Naive thymus-derived CD4-positive, alpha-beta T cell (primary cell): ENCODE measurements at places on chromosomes 5 and 9. TPM values are rescaled to one million over a fixed set of nuclear protein-coding genes. Genes with fewer than 3 reads are reported as not detected.

DNA sequence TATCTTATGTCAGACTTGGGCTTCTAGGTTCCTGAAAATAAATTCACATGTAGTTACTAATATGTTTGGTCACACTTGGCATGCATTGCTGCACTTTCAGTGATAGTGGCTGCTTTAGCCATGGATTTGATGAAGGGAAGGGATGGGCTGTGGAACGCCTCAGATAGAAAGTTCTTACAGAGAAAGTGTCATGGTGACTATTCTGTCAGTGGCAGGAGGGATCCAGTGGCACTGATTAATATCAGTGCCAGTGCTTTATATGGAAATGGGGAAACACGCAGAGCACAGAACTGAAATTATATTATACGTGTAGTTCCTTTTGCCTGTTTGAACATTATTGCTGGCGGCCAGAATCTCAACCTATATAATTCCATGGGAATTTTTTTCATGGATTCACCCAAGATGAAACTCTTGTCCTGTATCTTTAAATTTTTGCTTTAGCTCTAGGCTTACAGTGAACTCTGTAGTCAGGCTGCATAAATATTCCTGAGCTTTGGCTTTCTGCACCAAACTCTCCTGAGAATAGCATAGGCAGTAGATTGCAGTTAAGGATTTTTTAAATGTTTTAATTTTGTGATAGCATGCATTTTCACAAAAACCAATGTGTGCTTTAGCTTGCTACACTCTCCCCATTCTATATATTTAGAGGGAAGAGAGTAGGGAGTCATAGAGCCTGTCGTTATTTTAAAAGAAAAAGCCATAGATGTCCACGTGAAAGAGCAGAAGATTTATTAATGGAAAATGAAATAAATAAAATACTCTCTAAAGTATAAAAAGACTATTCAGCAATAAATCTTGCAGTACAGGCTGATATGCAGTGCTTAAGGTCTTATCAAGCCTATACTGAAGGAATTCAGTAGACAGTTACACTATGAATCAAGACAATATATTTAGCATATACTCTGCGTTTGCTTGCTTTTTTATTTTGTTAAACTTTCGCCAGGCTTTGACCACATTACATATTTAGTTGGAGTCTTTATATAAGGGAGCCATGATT lies 98.7 kb downstream of the EDIL3 start:
- H3K36me3 ChIP-seq: no peaks in the 10 kb centered on the region
- H3K4me1 ChIP-seq: no peaks in the 10 kb centered on the region
- DNase-seq: no peak
- H3K27ac ChIP-seq: no peak overlapping the region

- H3K4me3 ChIP-seq: no peak overlapping the region
- no peak for DNase-seq
- no peaks in the 10 kb centered on the region for H3K27me3 ChIP-seq
Observed at GRCh38 chr9:127452691-127453090, 1.4 kb downstream of the LRSAM1 start.

- H3K27me3 ChIP-seq: no peaks in the 10 kb centered on the region
- H3K4me1 ChIP-seq: no peaks in the 10 kb centered on the region
- H3K27ac ChIP-seq: peak overlapping the region; percentile 58
Observed at GRCh38 chr5:81147886-81148571, 85.1 kb upstream of the CKMT2 start.

Gene ADAMTS6
- 4.5 TPM for total RNA-seq

DNA sequence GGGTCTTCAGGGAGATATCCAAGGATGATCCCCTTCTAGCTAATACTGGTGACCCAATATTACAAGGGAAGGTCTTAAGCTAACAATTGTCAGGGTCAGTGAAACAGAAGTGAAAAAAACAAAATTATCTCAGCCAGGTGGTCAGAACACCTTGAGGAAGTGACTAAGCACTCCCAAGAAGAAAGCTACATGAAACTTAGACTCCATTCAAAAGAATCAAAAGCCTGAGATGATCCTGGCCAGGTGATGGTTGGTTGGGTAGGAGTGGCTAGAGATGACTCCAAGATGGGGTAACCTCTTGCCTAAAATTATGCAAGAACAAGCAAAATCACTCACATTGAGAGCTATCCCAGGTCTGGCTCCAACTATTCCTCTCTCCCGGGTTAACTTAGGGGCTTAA lies 5.4 kb downstream of the VCP start:
- H3K36me3 ChIP-seq: peaks cover 35% of the 10 kb centered on the region
- no peak for DNase-seq
- no peak overlapping the region for H3K27ac ChIP-seq
- no peaks in the 10 kb centered on the region for H3K27me3 ChIP-seq
- no peak overlapping the region for H3K4me3 ChIP-seq
- peaks cover 22% of the 10 kb centered on the region for H3K4me1 ChIP-seq

GRCh38 chr5:9529041-9529480 lies 16.8 kb downstream of the SEMA5A start:
- H3K27ac ChIP-seq: no peak overlapping the region
- no peak for DNase-seq
- H3K27me3 ChIP-seq: no peaks in the 10 kb centered on the region
- no peak overlapping the region for H3K4me3 ChIP-seq
- H3K4me1 ChIP-seq: no peaks in the 10 kb centered on the region

Gene LEAP2
- 9.9 TPM for total RNA-seq

Gene FGD3
- 329 TPM for total RNA-seq

GRCh38 chr5:170067152-170067551 lies 38.5 kb upstream of the FOXI1 start:
- no peak overlapping the region for H3K4me3 ChIP-seq
- DNase-seq: no peak
- H3K27ac ChIP-seq: no peak overlapping the region
- H3K36me3 ChIP-seq: peaks cover 18% of the 10 kb centered on the region

DNA sequence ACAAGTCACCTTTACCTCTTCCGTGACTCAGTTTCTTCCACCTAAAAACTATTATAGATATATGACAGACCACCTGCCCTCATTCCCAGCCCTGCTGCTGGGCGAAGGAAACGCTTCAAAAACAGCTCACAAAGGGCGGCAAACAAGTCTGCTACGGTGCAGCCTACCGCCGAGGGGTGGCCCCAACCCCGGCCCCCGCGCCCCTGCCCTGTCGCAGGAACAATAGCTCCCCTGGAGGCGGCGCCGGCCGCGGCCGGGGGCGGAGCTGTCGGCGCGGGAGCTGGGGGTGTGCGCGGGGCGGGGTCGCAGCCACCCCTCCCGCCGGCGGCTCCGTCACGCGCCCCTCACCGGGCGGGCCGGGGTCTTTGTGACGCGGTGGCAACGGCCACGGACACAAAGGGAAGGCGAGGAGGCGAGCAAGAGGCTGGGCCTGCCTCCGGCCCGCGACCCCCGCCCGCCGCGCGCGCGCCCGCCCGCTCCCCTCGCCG lies at the start of gene TMEFF1:
Gene TMEFF1, plus strand, starts transcription at position 362 of the 488 bp plus-strand sequence. CDS start 396 bp downstream, outside the sequence.
- H3K27ac ChIP-seq: no peak within 1 kb of the TSS
- peak within 1 kb of the TSS; percentile 35 for H3K4me3 ChIP-seq
- no peaks in the 10 kb centered on the region for H3K4me1 ChIP-seq
- no peaks in the 10 kb centered on the region for H3K27me3 ChIP-seq
- no peaks in the 10 kb centered on the region for H3K36me3 ChIP-seq

Gene EGFLAM
- total RNA-seq: not detected in 2 replicates

GRCh38 chr5:135127439-135128240 lies 93.6 kb upstream of the PITX1 start:
- H3K4me1 ChIP-seq: no peaks in the 10 kb centered on the region
- no peak for DNase-seq
- H3K27me3 ChIP-seq: no peaks in the 10 kb centered on the region
- H3K27ac ChIP-seq: no peak overlapping the region
- no peaks in the 10 kb centered on the region for H3K36me3 ChIP-seq

Gene SCAI
- total RNA-seq: 23.9 TPM

DNA sequence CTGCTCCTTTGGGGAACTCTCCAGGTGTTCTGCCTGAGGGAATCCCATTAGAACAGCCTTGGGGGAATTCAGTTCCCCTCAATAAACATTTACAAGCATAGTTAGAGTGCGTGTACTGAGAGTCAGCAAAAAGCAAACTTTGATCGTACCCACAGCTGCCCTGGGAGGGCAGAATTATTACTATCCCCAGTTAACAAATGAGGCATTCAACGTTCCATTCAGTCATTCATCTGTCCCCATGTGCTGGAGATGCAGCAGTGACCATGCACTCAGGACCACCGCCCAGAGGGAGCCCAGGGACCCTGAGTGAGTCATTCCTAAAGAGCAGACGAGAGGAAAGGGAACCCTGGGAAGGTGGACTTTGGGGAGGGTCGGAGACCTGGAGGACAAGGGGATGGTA lies 19.1 kb upstream of the TTLL11 start:
- no peak for DNase-seq
- no peak overlapping the region for H3K4me3 ChIP-seq
- no peak overlapping the region for H3K27ac ChIP-seq
- no peaks in the 10 kb centered on the region for H3K4me1 ChIP-seq

Gene RNF183
- total RNA-seq: not detected

DNA sequence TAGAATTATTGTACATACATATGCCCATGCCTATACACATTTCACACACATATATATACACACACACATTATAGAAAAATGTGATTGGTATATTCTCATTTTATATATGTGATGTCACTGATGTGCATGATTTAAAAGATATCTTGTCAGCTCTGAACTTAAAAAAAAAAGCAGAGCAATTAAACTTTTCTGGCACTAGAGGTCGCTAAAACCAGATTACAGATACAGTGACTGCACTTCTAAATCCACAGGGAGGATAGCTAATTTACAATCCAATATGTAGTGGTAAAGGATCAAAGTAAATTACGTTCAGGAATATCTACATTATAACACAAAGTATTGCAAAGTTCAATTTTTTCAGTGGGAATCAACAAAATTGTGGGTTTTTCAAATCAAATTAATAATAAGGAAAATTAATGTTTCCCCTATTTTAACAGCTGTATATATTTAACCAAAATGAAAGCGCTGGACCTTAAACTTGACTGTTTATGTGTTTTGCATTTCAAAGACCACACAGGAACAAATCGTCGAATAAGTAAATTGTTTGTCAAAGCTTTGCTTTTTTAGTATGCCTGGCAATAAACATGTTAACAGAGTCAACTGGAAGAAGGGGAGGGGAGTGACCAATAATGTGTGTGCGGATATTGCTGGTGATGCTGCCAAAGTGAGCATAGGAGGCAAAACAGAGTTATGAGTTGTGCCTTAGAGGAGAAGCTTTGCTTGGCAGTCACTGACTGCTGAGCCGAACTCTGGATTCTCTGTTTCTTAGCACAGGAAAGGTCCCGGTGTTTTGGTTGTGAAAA lies 1201.4 kb upstream of the C9orf72 start:
- H3K4me1 ChIP-seq: no peaks in the 10 kb centered on the region
- no peaks in the 10 kb centered on the region for H3K36me3 ChIP-seq
- DNase-seq: no peak
- no peak overlapping the region for H3K4me3 ChIP-seq
- H3K27me3 ChIP-seq: no peaks in the 10 kb centered on the region
- no peak overlapping the region for H3K27ac ChIP-seq

- H3K4me3 ChIP-seq: no peak overlapping the region
- no peak overlapping the region for H3K27ac ChIP-seq
- DNase-seq: no peak
- no peaks in the 10 kb centered on the region for H3K36me3 ChIP-seq
Observed at GRCh38 chr9:124260769-124261603, 3.2 kb downstream of the NEK6 start.

DNA sequence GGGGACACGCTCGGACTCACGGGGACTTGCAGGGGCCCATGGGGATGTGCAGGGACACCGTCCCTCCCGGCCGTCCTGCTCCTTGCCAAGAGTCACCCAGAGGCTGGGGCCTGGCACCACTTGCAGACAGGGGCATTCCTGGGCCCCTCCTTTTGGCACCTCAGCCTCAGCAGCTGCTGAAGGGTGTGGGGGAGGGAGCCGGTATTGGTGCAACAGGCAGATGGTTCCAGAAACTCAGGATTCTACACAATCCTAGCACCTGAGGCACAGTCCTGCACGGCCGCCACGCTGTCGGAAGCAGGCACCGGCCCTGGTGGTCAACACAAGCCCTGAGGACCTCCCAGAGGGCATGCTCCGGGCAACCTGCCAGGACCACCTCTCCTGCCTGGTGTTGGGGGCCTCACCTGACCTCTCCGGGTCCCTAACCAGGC lies 19.3 kb upstream of the SLC12A7 start:
- H3K4me3 ChIP-seq: no peak overlapping the region
- H3K4me1 ChIP-seq: no peaks in the 10 kb centered on the region
- H3K36me3 ChIP-seq: no peaks in the 10 kb centered on the region
- no peak overlapping the region for H3K27ac ChIP-seq

DNA sequence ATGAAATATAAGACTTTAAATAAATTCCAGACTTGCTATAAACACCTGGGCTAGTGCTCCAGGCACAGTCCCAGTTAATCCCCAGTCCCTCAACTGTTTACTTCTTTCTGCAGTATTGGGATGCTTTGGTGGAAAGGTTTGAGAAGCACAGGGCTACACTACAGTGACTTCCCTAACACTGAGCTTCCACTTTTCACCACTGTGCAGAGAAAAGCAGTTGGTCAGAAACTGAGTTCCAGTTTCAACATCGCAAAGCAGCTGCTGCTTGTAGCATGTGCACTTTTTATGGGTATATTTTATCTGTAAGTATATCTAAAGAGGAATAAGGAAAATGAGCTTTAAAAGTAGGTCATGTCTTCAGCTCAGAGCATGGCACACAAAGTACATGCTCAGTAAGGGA lies 339.7 kb downstream of the NTRK2 start:
- no peak overlapping the region for H3K27ac ChIP-seq
- no peak for DNase-seq
- no peaks in the 10 kb centered on the region for H3K27me3 ChIP-seq
- H3K4me1 ChIP-seq: no peaks in the 10 kb centered on the region
- H3K36me3 ChIP-seq: no peaks in the 10 kb centered on the region

DNA sequence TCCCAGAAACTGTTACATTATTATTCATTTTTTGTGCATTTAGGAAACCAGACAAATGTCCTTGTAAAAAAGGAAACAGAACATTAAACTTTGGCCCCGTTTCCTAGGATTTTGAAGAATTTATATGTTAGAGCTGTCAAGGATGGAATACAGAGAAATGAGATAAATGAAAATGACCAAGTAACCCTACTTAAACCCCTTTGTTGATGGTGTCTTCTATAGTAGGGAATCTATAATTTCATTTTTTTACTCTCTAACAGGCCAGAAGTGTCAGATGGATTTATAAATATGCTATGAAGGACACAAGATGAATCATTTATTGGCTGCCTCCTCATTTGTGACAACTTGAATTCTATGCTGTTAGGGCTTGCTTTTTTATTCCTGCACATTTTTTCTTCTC lies 1047.1 kb downstream of the PTPRD start:
- DNase-seq: no peak
- H3K4me1 ChIP-seq: no peaks in the 10 kb centered on the region
- no peaks in the 10 kb centered on the region for H3K27me3 ChIP-seq
- no peak overlapping the region for H3K4me3 ChIP-seq

- no peaks in the 10 kb centered on the region for H3K27me3 ChIP-seq
- no peaks in the 10 kb centered on the region for H3K4me1 ChIP-seq
- H3K27ac ChIP-seq: no peak overlapping the region
Observed at GRCh38 chr9:107750741-107751566, 261.4 kb upstream of the KLF4 start.
